ENCODE measurements at places on chromosomes 16 and 17.

- no peak for DNase-seq
These were observed 27.6 kb downstream of the NXPH3 start for GRCh38 chr17:49603238-49603637.

DNA sequence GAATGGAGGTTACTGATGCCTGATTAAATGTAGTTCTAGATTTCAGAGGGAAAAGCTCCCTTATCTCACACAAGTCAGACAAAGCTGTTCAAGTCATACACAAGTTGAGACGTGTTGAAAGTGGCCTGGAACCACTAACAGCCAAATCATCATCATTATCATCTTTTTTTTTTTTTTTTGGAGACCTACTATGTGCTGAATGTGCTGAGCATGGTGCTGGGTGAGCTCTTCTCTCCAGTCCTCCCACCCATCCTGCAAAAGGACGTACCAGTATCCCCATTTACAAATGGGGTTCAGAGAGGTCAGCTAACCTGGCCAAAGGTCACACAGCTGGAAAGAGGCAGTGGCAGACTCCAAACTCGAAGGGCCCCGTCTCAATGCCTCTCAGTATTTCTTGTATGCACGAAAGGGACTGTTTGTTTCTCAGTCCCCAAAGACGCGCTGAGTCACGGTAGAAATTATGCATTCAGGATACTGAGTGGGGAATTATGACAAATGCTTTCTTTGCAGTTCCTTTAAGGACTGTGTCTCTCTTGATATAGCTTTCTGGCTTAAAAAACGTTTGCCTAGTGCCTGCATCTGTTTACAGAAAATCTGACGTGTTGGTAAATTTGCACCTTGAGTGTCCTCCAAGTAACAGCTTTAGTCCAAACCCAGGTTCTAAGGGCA, 235.5 kb downstream of the XYLT1 start:
- DNase-seq: no peak

- DNase-seq: no peak
These were observed 284.4 kb downstream of the FOXL1 start for GRCh38 chr16:86862595-86863280.

DNA sequence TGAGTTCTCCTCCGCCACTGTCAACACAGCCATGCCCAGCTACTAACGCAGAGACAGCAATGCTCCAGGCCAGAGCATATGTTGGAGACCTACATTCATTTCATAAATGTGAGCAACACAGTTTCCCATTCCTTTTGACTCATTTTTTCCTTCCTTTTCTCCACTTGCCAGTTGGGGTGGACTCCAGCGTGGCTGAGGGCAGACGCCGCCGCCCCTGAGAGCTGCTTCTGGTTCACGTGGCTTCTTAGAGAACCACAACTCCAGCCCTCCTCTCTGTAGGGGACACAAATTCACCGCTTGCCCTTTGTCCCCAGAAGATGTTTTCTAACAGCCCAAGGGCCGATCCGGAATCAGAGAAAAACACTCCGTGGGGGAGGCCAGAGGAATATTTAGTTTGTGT, 45.8 kb upstream of the ZCCHC14 start:
- DNase-seq: no peak

DNA sequence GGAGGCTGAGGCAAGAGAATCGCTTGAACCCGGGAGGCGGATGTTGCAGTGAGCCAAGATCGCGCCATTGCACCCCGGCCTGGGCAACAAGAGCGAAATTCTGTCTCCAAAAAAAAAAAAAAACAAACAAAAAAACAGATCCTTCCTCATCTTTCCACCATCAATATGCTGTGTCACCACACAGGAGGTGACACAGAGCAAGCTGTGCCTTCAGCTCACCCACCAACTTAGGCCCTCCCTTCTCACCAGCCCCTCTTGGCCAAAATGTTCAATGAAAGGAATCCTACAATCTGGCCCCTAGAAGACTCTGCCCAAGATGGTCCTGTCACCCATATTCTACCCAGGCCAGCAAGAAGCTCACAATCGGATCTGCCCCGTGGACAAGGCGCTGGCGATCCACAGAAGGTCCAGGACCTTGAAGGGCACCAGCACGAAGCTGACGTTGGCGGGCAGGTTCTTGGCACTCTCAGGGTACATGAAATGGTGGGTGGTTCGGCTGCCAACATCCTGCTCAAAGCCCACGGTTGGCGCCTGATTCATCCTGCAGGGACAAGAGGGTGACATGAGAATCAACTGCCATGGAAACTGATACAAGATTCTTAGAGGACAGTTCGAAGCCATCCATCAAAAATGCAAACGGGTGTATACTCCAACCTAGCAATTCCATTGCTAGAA, 41.4 kb downstream of the DDX19A start:
- no peak for DNase-seq

- DNase-seq: no peak
These were observed 11.2 kb upstream of the TMEM208 start for GRCh38 chr16:67215706-67216105.

DNA sequence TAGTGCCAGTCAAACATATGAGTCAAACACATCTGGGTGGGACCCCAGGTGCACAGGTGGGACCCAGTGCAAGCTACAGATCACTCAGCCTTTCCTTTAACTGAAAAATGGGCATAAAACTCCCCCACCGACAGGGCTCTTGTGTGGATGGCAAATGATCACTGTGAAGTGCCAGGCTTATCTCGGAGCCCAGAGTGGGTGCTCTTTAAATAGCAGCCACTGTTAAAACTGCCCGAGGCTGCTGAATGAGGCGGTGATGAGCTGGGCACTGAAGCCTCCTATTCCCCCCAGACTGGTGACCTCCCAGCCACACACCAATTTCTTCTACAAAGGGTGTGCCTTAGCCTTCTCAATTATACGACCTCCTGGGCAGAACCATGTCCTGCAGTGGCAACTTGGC, 433.8 kb downstream of the SLC39A11 start:
- DNase-seq: no peak

DNA sequence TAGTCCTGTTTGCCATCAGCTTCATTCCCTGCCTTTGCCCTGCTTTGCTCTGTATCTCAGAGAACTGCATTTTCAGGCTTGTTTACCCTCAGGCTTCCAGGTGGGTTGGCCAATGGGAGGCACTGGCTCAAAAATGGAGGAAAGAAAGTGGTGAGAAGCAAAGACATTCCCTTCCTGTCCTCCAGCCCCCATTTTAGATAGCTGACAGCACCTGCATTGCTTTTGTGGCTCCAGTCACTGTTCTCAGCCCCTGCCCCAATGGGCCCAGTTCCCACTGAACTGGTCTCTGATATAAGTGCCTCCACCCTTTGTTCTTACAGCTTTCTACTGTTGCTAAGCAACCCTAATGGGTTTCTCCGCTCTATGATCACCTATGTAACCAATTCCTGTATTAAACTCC, 19.4 kb upstream of the SDK2 start:
- no peak for DNase-seq

- DNase-seq: no peak
These were observed 21.4 kb downstream of the TNFRSF13B start for GRCh38 chr17:16950488-16950887.

DNA sequence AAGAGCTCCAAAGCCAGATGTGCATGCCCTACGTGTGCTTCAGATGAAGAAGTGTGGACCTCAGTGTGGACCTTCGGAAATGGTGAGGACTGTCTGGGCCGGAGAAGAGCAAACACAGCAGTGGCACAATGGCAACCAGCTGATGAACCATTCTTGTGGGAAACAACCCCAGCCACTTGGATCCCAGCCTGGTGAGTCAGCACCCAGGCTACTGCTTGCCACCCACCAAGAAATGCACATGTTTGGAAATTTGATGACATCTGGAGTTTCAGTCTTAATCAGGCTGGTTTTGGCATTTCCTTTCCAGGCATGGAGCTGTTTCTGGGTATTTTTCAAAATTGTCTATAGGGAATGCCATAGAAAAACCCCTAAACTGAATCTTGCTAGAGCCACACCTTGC, 42.7 kb downstream of the DYNLRB2 start:
- no peak for DNase-seq

GRCh38 chr17:77688369-77688768, 270.1 kb upstream of the TNRC6C start:
- no peak for DNase-seq

GRCh38 chr17:56125830-56126819, 27.1 kb upstream of the ANKFN1 start:
- DNase-seq: peak; percentile 52

- DNase-seq: no peak
These were observed 13.8 kb downstream of the UNC13D start for GRCh38 chr17:75830164-75831031.

DNA sequence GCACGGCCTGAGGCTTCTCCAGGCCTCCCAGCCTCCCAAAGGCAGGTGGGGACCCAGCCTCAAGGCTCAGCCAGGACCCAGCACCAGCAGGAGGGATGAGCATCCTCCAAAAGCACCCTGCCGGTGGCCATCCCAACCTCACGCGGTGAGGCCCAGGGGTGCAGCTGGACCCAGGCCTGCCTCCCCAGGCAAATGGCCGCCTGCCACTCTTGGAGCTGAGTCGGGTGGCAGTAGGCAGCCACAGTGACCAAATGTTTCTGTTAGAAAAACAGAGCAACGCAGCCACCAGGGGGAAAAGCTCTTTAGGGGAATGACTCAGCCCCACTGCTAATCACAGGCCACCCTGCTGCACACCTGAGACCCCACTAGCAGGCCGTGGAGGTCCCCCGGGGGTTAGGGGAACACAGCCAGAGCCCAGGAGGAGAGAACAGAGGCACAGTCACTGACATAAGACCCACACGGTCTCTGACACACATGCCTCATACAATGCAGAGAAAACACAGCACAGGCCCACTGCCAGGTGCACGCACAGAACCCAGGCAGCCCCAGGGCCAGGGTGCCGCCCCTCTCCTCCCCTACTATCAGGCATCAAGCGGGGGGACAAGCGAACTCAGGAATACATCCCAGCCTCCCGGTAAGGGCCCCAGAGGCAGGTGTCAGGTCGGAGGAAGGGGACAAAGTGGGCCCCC, 12.4 kb downstream of the BCAR1 start:
- no peak for DNase-seq

- DNase-seq: no peak
These were observed 1.6 kb upstream of the CA10 start for GRCh38 chr17:52160136-52160567.

DNA sequence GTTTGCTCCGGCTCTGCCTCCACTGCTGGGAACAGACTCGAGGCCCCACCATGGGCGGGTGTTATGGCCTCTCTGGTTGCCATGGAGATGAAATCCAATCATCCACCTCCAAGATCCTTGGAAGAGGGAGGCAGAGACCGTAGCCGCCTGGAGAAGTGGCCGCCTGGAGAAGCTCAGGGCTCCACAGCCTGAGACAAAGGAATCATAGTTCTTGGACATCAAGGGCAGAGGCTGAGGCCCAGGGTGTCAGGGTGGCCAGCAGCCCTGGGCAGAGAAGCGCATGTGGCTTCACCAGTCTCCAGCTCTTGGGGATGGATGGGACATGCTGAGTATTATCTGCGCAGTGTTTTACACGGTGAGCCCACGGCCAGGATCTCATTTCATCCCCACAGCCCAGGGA, 36.2 kb downstream of the ABR start:
- no peak for DNase-seq

DNA sequence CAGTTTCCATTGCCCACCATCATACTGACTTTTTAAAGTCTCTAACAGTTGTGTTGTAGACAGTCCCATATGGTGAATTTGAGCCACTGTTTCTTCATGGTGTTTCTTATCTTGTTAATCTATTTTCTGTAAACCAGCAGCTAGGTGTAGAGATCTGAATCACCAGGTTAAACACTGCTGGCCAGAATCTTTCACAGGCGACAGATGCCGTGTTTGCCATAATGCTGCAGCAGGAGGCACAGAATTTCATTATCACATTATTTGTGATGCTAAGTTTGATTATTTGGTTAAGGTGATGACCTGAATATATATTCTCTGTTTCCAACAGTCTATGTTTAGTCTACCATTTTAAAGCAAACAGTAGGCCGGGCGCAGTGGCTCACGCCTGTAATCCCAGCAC, 11.5 kb upstream of the CNGB1 start:
- no peak for DNase-seq

GRCh38 chr17:10698096-10698818, 863 bp downstream of the ADPRM start:
- peak; percentile 18 for DNase-seq

- DNase-seq: no peak
These were observed 36.4 kb downstream of the CDK5R1 start for GRCh38 chr17:32523017-32523680.

- no peak for DNase-seq
These were observed 8.5 kb downstream of the TBKBP1 start for GRCh38 chr17:47702391-47702995.

DNA sequence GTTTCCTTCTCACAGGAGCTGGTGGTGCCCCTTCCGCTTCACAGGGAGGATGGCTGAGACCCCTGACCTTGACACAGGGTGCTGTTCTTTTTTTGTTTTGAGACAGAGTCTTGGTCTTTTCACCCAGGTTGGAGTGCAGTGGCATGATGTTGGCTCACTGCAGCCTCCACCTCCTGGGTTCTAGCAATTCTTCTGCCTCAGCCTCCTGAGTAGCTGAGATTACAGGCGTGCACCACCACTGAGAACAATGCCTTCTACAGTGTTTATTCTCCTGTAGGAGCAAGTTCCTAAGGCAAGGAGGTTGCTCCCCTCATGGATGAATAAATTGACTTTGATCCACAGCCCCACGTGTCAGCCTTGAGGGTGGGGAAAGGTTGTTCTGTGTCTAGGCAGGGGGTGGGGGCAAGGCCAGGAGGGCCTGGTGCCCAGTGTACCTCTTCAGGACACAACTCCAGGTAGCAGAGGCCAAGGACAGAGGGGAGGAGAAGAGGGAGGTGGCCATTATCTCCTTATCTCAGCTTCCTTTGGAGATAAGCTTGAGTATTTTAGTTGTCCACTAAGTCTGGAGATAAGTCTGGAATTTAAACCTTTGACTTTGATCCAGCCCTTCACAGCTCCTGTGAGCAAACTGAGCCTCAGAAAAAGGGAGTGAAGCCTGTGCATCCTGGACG, 159.4 kb downstream of the SEC14L1 start:
- no peak for DNase-seq

DNA sequence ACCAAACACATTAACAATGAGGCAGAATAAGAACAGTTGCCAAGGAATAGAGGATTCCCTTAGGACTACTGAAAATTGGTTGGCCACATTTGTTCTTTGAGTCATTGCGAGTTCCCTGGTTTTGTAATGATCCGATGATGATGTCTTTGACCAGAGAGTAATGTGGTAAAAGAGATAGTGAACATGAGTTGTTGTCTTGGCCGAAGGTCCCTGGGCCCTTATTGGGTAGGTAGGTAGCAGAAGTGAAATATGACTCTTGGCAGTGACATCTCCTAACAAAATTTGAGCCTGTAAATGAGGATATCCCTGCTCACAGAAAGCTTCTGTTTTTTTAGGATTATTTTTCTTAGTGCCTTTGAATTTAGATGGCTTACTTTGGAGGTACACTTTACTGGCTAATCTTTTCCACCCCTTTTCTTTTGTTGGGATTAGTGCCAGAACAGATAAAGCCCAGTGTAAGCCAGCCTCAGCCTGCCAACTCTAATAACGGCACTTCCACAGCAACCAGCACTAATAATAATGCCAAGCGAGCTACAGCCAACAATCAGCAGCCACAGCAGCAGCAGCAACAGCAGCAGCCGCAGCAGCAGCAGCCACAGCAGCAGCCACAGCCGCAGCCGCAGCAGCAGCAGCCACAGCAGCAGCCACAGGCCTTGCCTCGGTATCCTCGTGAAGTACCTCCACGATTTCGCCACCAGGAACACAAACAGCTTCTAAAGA, 47.2 kb downstream of the TNRC6A start:
- no peak for DNase-seq
